ENCODE measurements at places on chromosomes 5 and 9. TPM values are rescaled to one million over a fixed set of nuclear protein-coding genes. Genes with fewer than 3 reads are reported as not detected.

The DDX31 gene
- 21.1 TPM for total RNA-seq

The SHOC1 gene
- not detected for total RNA-seq

GRCh38 chr9:69178583-69179011 is 4.5 kb downstream of the TJP2 start:
- no peak for DNase-seq
- no peaks in the 10 kb centered on the region for H3K36me3 ChIP-seq
- H3K27me3 ChIP-seq, result peaks cover 8% of the 10 kb centered on the region
- H3K4me1 ChIP-seq, result peaks cover 61% of the 10 kb centered on the region

The SAPCD2 gene
- 5.9 TPM for total RNA-seq

DNA sequence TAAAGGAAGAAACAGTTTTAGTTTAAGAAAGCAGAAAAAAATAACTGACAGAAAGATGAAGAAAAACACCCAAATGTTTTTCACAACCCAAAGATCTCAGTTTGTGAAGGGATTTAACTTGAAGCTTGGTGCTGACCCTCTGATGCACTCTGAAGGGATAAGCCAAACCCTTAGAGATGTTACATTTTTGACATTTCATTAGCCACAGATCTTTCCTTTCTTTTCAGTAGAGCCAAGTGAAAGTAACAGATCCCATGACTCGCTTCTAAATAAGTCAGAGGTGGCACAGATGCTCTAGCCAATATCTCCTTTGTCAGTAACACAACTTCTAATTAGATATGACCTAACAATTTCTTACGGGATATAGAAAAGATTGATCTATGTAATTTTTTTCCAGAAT is 394.5 kb upstream of the EDIL3 start:
- no peak for DNase-seq
- H3K4me3 ChIP-seq, result no peak overlapping the region

- no peak overlapping the region for H3K27ac ChIP-seq
- H3K27me3 ChIP-seq, result no peaks in the 10 kb centered on the region
- no peak for DNase-seq
- H3K4me3 ChIP-seq, result no peak overlapping the region
- H3K4me1 ChIP-seq, result no peaks in the 10 kb centered on the region
These were observed 75.5 kb downstream of the UNC13B start for GRCh38 chr9:35237311-35237710.

GRCh38 chr5:33973271-33973670 is 11.2 kb downstream of the SLC45A2 start:
- peaks cover 6% of the 10 kb centered on the region for H3K4me1 ChIP-seq
- no peak overlapping the region for H3K27ac ChIP-seq
- no peaks in the 10 kb centered on the region for H3K36me3 ChIP-seq
- H3K27me3 ChIP-seq, result peaks cover 9% of the 10 kb centered on the region

GRCh38 chr5:136981936-136982335 is 517.2 kb downstream of the SPOCK1 start:
- H3K27ac ChIP-seq, result no peak overlapping the region
- DNase-seq, result no peak
- peaks cover 6% of the 10 kb centered on the region for H3K27me3 ChIP-seq
- no peak overlapping the region for H3K4me3 ChIP-seq

The EPB41L4A gene
- total RNA-seq, result 42.3 TPM

DNA sequence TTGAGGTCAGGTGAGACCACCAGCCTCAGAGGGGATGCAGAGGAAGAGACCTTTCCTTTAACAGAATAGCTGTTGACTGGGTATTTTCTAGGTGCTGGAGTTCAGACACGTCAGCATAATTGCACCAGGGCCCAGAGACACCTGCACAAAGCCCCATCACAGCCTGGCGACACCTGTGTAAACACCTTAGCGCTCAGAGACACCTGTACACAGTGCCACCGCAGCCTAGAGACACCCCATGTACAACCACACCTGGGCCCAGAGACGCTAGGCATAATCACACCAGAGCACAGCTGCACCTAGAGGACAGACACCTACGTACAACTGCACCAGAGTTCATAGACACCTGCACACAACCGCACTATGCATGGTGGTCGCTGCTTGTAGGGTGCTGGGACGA is 1.0 kb downstream of the TRIP13 start:
- H3K27me3 ChIP-seq, result no peaks in the 10 kb centered on the region
- DNase-seq, result no peak
- H3K27ac ChIP-seq, result no peak overlapping the region
- H3K4me3 ChIP-seq, result peak overlapping the region; percentile 67
